AG09309 (cell line): ENCODE measurements at places on chromosomes 3 and 15.

DNA sequence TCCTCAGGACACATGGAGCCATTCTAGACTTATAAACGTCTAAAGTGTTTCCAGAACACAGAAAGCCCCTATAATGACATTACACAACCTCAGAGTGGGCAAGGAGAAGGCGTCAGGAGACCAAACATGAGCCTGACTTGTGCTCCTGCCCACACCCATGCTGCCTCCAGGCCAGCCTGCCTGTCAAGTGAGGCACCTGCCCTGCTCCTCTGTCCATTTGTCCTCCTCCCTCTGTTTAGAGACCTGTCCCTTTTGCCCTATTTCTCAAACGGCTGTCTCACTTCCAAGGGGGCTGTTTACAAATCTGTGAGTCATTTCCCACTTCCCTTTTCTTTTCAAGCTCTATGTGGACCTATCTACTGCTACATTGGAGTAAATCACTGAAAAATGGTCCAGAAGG lies 21.0 kb downstream of the ZDHHC3 start:
- DNase-seq: no peak

DNA sequence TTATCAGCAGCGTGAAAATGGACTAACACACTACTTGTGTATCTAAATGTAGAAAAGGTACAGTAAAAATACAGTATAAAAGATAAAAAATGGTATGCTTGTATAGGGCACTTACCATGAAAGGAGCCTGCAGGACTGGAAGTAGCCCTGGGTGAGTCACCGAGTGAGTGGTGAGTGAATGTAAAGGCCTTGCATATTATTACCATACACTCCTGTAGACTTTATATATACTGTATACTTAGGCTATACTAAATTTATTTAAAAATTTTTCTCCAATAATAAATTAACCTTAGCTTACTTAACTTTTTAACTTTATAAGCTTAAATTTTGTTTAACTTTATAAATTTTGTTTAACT lies 67.2 kb upstream of the TSPAN3 start:
- no peak for DNase-seq

DNA sequence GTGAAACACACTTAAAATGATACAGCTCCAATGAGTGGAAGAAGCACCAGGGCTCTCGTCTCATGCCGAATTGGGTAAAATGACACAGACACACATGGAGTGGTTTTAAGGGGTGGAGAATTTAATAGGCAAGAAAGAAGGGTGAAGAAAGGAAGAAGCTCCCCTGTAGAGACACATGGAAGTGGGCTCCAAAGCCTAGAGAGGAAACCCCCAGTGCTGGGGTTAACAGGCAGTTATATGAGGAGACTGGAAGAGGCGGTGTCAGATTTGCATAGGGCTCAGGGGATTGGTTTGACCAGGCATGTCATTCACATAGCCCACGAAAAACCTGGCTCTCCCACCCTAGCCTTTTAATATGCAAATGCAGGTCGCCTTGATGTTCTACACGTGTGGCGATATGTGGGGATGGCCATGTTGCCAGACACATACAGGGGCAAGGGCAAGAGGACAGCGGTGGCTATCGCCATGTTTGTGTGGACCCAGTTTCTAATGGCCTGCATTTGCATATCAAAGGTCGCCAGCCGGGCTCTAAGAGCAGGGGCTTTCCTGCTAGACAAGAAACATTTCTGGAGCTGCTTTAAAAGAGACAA lies 1.9 kb upstream of the DPH6 start:
- DNase-seq: no peak

DNA sequence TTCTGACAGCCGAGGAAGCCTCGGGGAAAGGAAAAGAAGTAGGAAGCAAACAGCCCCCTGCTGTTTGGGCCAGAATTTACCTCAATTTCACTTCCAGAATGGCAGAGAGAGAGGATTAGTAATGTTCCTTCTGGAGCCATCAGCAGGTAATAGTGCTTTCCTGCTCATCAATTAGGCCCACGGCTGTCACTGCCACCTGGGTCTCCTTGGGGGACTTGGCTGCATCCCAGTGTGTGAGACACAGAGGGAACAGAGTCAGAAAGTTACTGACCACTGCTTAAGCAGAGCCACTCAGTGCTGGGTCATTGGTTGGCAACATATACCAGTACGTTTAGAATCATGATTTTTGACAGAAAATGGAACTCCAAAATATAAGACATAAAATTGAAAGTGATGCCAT lies 397.0 kb downstream of the EPHA3 start:
- DNase-seq: no peak

GRCh38 chr3:43958005-43958770 lies 267.4 kb downstream of the ABHD5 start:
- no peak for DNase-seq

DNA sequence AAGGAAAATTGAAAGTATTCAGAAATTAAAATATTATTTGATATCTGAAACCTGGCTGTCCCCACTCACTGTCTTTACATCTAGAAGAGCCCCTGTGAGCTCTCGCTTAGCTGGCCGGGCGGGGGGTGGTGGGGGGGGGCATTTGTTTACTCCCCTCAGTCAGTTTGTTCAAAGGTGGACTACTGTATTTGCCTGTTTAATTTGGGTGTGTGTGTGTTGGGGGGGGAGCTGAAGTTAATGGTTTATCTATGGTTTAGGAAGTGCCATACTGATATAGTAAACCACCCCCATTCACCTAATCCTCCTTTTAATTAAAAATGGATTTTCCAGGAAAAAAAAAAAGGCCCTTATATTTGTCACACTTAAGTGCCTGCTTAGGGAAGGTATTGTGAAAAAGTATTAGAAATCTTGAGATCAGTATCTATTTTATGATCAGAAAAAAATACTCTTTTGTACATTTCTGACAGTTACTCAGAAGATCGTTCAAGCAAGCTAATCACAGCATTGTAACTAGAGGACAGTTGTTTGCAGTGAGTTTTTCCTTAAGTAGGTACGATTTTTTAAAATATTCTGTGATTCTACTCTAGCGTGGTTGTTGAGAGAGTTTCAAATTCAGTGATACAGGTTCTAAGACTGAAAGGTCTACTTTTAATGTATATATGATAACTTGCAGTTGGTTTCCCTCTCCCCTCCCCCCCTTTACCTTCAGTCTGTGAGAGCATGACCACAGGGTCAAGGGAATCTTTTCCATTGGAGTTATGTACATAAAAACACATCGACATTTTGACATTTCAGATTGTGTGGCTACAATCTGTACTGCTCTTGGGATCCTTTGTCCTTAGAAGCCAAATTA lies 8.5 kb downstream of the NR2F2 start:
- DNase-seq: no peak

GRCh38 chr15:85494048-85494777 lies 113.8 kb downstream of the AKAP13 start:
- peak; percentile 64 for DNase-seq

DNA sequence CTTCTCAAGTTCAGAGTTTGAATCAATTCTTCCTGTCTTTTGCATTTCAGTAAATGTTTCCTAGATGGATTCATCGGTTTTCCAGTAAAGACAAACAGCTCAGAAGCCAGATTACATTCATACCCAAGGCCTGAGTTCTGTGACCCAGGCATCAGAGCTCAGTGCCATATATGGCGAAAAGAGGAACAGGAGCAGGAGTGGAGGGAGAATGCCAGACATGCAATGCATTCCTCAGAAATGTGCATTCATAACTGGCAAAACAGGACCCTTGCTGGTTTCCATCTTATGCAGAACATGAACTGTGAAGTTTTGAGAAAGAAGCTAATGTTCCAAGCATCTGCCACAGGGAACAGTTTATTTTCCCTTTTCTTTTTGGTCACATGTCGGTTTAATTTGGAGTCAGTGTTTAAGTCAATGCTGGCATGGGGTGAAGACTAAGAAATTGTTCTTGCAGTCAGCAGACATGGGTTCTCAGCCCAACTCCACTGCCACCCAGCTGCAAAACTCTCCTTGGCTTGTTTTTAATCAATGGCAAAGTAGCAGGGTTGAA lies 116.5 kb downstream of the LPP start:
- DNase-seq: no peak

DNA sequence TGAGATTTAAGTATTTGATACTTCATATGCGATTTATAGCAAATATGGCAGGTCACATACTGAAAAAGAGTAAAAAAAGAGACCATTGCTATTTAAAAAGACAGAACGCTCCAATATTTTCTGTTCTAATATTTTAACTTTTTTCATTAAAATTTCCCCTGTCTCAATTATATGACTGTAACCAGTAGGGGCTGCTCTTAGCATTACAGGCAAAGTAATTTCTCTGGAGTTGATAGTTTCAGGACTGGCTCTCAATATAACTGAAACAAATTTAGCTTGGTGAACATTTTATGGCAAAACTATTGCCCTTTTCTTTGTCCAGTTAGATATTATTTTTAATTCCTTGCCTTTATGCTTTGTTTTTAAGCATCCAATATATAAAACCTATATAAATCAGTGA lies 286.3 kb upstream of the ROBO2 start:
- DNase-seq: no peak

GRCh38 chr3:99419116-99419515 lies 219.3 kb upstream of the COL8A1 start:
- peak; percentile 71 for DNase-seq

- DNase-seq: no peak
Observed at GRCh38 chr3:16893618-16894200, 9.0 kb downstream of the PLCL2 start.

DNA sequence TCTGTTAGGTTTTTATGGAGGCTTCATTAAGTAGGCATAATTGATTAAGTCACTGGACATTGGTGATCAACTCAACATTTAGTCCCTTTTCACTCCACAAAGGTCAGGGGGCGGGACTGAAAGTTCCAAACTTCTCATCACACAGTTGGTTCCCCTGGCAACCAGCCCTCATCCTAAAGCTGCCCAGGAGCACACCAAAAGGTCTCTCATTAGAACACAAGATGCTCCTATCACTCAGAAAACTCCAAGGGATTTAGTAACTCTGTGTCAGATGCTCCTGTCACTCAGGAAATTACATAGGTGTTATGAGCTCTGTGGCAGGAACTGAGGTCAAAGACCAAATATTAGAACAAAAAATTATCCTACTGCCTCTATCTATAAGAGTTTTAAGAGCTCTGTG lies 321.5 kb downstream of the OTOL1 start:
- no peak for DNase-seq

DNA sequence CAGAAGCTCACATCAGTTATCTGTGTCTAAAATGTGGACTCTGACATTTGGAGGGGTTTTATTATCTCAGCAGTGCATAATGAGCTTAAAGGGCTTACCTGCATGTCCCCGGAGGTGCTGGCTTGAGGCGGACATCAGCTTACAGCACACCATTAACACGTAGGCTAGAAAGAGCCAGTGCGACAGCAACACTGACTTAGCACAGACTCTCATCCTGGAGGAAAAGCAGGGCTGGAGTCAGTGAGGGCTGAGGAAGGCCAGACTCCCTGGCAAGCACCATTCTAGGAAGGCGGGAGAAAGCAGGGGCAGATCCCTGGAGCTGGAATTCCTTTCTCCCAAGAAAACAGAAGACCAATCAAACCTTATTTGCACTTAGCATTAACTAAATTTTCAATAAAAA lies 51.7 kb downstream of the TAFA4 start:
- no peak for DNase-seq

DNA sequence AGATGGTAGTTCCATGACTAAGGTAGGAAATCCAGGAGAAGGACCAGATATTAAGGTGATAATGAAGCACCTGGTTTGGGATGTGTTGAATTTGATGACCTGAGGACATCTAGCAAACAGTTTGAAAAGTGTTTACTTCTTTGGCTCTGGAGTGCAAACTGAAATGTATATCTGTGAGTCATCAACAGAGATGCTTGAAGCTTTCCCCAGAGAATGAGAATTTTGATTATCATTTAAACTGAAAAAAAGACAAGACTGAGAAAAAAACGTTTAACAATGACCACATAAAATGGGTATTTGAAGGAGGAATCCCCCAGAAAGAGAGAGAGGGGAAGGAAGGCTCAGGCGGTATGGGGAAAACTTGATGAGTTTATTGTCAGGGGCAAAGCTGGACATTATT lies 20.7 kb upstream of the GSK3B start:
- no peak for DNase-seq

DNA sequence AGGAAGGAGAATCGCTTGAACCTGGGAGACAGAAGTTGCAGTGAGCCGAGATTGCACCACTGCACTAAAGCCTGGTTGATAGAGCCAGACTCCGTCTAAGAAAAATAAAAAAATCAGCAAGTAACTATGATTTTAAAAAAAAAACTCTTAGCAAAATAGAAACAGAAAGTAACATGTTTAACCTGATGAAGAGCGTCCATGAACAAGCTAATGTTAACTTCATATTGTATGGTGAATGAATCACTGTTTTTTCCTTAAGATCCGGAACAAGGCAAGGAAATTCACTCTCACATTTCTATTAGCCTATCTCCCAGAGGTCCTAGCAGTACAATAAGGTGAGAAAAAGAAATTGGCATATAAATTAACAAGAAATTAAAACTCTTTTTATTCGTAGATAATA lies 69.0 kb downstream of the RFX7 start:
- DNase-seq: no peak

DNA sequence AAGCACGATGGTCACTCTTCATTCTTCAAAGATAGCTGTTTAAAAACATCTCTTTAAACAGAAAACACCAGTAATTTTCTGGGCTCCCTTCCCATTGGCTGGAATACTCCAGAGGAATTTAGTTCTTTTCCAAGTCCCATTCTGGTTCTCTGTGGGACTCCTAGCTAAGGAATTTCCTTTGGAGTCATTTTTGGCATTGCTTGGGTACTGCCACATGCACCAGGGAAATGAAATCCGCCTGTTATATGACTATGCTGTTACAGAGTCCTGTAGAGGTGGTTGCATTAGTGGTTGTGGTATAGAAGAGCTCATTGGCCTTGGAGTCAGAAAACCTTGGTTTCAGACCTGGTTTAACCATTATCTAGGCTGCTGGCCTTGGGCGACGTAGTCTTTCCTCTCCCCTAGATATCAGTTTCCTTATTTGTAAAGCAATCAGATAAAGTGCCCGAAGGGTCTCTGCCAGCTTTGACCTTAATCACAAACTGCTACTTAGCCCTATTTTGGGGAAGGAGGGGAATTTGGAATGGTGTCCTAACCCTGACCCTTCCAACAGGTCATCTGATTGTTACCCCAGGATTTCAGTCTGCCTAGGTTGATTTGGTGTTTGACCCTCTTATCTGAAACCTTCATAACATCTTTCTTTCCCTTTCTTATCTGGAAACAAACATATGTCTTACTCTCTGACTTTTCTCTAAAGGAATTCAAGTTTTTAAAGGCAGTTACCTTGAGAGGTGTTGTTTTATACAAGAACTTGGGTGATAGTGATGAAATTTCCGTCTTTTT lies 13.4 kb downstream of the RTP1 start:
- peak; percentile 78 for DNase-seq

DNA sequence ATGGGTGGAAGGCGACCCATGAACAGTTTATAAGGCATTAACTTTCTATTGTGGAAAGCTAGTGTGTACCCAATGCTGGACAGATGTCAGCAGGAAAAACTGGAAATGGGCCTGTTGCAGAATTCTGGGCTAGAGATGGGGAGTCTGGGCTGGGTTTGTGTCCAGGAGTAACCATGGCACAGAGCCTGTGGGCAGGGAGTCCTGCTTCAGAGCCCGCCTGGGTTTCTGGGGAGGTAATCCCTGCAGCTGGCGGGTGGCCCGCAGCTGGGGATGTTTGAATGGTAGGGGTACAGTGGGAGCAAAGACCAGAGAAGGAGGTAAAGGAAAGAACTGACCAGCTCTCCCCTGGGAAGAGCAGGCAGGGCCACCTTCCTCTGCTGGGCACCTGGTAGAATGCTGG lies 25.7 kb downstream of the ACAA1 start:
- no peak for DNase-seq
